ENCODE measurements at places on chromosomes 7 and 10. TPM values are rescaled to one million over a fixed set of nuclear protein-coding genes. Genes with fewer than 3 reads are reported as not detected.

DNA sequence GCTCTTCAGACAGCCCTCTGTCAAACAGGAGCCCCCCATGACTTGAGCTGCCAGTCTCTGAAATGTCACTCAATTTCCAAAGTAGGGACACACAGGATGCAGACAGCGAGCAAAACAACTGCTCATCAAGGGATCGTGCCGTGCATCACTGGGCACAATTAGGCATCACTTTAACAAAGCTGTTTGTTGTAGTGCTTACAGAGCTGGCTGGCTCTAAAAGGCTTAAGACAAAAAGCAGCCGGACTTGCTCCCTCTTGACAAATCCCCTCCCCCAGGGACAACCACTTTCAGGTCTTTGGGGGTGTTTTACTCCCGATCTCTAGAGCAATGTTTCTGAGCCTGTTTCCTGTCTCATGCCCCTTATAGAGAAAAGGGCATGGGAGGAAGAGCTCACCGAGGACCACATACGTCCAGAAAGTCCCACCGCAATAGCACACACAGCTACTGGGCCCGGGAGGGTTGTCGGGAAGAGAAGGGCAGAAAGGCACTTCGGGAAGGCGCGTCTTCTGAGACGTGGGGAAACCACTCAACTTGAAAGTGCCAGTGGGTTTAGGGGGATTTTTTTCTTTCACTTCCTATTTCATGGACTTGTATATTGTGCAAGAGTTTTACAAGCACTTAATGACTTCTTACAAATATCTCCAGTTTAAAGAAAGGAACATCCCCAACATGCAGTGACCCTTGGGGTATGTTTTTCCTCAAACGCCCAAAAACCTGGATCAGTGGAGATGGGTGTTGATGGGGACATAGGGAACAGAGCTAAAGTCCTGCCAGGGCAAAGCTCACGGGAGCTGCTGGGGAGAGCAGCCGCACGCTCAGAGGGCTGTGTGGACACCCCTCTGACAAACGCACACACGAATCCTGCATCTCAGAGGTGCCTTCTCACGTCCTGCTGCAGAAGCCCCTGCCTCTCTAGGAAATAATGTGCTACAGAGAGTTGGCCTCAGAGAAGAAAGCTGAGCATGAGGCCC, 27.1 kb downstream of the LRRC20 start:
- no peaks in the 10 kb centered on the region for H3K36me3 ChIP-seq
- H3K4me3 ChIP-seq, result no peak overlapping the region
- DNase-seq, result no peak

DNA sequence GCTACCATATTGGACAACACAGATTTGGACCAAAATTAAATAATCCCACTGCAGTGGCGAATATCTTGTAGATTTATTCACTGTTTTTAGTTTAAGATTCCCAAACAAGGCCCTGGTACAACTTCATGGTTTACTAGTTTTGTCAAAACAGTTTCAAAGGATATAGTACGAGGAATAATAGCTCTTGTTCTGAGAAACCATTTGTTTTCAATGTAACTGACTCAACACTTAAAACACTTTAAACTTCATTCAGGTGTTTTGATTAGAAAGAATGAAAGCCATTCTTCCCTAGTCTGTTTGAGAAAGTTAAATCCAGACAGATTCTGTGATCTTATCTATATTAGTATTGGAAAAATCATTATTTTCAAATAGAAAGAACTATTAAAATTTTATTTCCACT, 276.4 kb upstream of the MKLN1 start:
- H3K27ac ChIP-seq, result no peak overlapping the region
- H3K36me3 ChIP-seq, result peaks cover 51% of the 10 kb centered on the region
- H3K4me1 ChIP-seq, result peaks cover 60% of the 10 kb centered on the region

The STOX1 gene
- total RNA-seq, result 0.09 TPM

DNA sequence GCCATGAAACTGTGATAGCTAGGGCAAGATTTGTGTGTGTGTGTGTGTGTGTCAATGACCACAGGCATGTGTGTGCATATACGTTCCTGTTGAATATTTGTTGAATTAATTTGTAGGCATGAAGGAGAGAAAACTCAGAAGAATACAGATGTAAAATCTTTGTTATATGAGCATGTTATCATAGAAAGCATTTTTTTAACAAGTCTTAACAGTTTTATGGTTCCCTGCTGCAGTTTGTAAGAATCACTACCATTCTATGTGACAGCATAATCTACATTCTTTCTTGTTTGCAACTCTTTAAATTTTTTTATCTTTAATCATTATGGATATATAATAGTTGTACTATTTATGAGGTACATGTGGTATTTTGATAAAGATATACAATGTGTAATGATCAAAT, 130.3 kb downstream of the CD36 start:
- H3K27ac ChIP-seq, result peak overlapping the region; percentile 42
- H3K4me3 ChIP-seq, result no peak overlapping the region
- peaks cover 55% of the 10 kb centered on the region for H3K4me1 ChIP-seq
- H3K27me3 ChIP-seq, result no peaks in the 10 kb centered on the region
- DNase-seq, result peak; percentile 12

- no peak overlapping the region for H3K27ac ChIP-seq
- no peaks in the 10 kb centered on the region for H3K4me1 ChIP-seq
- H3K36me3 ChIP-seq, result no peaks in the 10 kb centered on the region
These were observed 43.4 kb upstream of the GHITM start for GRCh38 chr10:84095811-84096497.

The CH25H gene
- not detected for total RNA-seq

DNA sequence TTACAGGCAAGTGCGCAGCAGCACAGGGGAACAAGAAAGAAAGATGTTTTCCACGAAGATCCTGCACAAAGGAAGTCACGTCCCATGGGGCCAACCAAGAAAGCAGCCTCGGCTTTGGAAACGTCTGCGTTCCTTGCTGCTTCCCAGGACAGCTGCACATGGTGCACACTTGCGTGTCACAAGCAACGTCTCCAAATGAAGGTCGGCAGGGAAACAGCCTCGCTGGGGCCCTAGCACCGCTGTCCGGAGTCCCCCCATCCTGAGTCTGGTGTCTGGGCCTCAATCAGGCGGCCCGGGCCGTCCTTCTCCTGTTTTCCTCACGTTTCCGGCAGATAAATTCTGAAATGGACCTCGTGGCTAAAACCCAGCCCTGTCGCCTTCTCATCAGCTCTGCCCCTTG, 206.2 kb downstream of the DIP2C start:
- DNase-seq, result no peak
- peaks cover 5% of the 10 kb centered on the region for H3K27me3 ChIP-seq
- no peak overlapping the region for H3K27ac ChIP-seq

DNA sequence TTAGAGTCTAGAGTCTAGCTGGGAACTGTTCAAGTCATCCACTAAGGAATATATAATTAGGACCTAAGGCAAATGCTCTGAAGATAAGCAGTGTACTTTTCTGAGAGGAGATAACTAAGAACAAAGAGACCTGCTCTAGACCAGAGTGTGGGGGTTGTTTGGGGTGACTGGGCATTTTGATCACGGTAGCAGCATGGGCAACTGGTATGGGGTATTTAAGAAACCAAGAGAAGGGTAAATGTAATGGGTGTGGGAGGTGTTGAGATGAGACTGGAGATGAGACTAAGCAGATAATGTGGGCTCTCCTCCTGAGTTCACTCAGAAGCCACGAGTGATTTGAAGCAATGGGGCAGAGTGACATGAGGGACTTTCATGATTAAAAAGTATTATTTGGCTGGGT, 1082.9 kb downstream of the GATA3 start:
- H3K27me3 ChIP-seq, result no peaks in the 10 kb centered on the region
- no peak overlapping the region for H3K27ac ChIP-seq
- DNase-seq, result no peak
- H3K4me1 ChIP-seq, result no peaks in the 10 kb centered on the region

- no peak within 1 kb of the TSS for H3K27ac ChIP-seq
- peaks cover 40% of the 10 kb centered on the region for H3K27me3 ChIP-seq
- peaks cover 18% of the 10 kb centered on the region for H3K4me1 ChIP-seq
- H3K4me3 ChIP-seq, result peak within 1 kb of the TSS; percentile 88
- H3K36me3 ChIP-seq, result no peaks in the 10 kb centered on the region
- no peak for DNase-seq
These were observed at the start of gene KCP for GRCh38 chr7:128910569-128910945. Gene KCP (minus strand): TSS chr7:128910709. CDS start chr7:128910676, 33 bp downstream.

DNA sequence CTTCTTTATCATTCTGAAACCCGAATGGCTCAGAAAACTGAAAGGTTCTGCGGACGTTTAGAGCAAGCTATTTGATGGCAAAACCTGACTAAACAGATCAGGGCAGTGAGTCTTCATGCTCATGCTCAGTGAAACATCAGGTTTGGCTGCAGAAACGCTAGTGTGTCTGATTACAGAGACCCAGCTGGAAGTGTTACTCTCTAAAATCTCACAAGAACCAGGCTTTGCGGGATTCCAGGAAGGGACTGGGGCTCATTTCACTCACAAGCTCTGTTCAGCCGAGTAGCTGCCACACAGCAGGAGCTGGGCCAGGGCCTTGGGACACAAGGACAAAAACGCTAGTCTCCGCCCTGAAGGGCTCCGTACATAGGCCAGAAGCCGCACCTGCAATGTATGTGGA, 2.9 kb downstream of the PITRM1 start:
- no peak overlapping the region for H3K27ac ChIP-seq
- H3K36me3 ChIP-seq, result peaks cover 26% of the 10 kb centered on the region
- H3K4me3 ChIP-seq, result no peak overlapping the region
- H3K4me1 ChIP-seq, result peaks cover 11% of the 10 kb centered on the region

The NOS3 gene
- total RNA-seq, result 0.59 TPM
